ENCODE measurements at places on chromosomes 3 and 15.

- no peak for DNase-seq
These were observed 10.3 kb downstream of the U2SURP start for GRCh38 chr3:143011705-143012104.

- no peak for DNase-seq
These were observed 294.1 kb downstream of the NTRK3 start for GRCh38 chr15:87962428-87962827.

DNA sequence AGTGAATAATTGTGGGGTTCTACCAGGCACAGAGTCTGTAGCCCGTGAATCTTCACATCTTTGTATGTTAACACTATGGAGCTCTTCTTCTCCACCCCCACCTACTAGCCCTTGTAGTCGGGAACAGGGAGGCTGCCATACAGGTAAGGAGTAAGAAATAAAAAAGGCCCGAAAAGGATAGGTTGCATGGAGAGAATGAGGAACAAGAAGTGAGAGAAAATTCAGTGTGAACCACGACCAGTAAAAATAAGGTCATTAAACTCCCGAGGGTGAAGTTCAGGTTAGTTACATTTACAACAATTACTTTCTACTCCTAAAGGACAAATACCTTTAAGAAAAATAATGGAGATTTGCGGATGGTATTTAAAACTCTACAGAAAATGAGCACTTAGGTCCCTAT, 53.3 kb downstream of the OSBPL10 start:
- no peak for DNase-seq

DNA sequence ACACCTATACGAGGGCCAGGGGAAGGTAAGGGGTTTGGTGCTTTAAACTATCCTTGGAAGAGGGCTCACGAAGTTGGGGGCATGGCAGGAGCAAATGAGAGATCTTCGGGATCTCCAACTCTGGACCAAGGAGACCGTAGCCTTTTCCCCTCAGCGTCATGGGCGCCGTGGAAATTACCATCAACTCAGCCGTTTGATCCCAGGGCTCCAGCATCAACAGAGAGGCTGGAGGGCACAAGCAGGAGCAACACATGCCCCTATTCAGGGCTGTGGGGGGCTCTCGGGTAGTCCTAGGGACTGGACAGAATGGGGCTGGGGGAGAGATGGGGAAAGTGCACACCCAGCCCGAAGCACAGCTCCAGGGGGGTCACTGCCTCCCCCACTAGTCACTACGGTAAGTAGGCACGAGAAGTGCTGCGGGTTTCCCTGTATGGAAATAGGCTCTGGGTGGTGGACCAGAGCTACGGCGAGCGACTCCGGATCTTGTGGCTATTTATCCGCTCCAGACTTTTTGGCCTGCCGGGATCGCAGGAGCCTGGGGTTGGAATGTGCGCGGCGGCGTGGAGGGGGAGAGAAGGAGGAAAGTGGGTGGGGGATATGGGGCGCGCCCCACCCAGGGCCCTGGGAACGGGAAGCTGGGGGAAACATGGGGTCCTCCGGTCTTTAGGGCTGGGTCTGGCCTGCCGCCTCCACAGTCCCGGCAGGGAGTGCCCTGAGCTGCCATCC, 539 bp upstream of the LAMB2 start:
- DNase-seq, result no peak

DNA sequence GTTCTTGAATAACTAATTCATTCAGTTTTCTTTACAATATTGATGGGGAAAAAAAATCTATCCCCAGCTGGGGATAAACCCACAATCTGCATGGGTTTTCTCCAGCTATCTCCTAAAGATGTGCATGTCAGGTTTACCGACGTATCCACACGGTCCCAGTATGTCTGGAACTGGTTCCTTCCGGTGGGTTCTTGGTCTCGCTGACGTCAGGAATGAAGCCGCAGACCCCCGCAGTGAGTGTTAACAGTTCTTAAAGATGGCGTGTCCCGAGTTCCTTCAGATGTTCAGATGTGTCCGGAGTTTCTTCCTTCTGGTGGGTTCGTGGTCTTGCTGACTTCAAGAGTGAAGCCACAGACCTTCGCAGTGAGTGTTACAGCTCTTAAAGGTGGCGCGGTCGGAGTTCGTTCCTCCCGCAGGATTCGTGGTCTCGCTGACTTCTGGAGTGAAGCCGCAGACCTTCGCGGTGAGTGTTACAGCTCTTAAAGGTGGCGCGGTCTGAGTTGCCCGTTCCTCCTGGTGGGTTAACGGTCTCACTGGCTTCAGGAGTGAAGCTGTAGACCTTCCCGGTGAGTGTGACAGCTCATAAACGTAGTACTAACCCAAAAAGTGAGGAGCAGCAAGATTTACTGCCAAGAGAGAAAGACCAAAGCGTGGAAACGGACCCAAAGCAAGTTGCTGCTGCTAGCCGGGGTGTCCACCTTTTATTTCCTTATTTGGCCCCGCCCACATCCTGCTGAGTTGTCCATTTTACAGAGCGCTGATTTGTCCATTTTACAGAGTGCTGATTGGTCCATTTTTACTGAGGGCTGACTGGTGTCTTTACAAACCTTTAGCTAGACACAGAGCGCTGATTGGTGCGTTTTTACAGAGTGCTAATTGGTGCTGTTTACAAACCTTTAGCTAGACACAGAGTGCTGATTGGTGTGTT, 195.1 kb upstream of the NR2F2 start:
- no peak for DNase-seq

- peak; percentile 37 for DNase-seq
These were observed 7.6 kb downstream of the ULK3 start for GRCh38 chr15:74835312-74835823.

DNA sequence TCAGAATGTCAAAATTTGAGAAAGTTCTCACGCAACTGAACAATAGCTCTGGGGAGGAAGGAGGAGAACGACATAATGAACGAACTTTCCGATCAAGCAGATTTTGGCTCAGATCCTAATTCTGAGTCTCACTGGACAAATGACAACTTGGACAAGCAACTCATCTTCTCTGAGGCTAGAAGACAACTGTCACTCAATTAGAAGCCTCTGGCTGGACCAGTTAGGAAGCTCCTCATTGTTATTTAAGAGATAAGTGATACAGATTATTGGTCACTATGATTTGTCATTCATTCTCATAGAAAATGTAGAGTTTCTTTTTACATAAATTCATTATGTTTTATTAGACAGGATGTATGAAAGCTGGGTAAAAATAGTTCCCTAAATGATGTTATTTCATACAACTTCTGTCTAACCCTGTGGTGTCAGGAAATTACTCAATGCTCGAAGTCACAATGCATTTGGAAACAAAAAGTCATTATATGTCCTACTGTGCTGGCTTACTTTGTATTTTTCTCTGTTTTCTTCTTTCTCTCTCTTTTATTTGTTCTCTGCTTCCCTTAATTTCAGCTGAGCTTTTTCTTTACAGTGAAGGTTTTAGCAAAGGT, 11.0 kb upstream of the C3orf49 start:
- DNase-seq, result no peak

- DNase-seq, result no peak
These were observed 136.0 kb downstream of the VGLL4 start for GRCh38 chr3:11507719-11508118.

DNA sequence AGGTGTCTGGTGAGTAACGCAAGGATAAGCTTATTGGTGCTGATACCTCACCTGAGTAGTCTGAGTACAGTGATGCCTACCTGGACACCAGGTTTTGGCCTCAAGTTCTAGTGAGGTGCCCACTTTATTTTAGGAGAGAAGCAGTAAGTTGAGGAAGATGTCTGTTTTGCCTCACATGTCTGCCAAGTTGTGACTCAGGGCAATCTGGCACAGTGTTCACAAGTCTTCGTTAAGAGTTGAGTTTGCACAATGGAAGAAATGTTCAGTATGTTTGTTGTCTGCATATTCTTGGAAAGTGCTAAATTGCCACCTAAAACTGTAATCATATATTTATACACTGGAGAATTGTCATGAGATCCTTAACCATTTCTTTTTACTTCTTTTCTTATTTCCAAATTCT, 122.2 kb downstream of the KCNH8 start:
- DNase-seq, result no peak

- DNase-seq, result no peak
These were observed 1.6 kb upstream of the DCBLD2 start for GRCh38 chr3:98903099-98903498.

DNA sequence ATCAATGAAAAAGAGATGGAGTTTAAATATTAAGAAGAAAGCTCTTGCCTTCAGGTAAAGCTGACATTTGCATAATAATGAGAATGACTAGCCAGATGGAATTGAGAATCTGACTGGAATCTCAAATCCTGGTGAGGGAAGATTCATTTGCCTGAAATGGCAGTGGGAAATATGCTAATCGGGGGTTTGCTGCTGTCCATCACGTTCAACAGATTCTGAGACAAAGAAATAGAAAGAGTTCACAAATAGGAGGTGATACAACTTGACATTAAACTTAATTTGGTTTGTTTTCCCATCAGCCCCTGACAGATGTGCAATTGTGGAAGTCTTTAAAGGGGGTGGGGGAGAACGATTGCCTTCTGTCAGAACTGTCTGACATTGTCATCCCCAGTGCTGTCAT, 347.4 kb downstream of the PDCD6IP start:
- no peak for DNase-seq

Measured in activated CD4-positive, alpha-beta T cell treated with anti-CD3 and anti-CD28 coated beads, Interleukin-2, amount 50 U/mL, for 4 hours (primary cell).